ENCODE measurements at places on chromosomes 7 and 10.

DNA sequence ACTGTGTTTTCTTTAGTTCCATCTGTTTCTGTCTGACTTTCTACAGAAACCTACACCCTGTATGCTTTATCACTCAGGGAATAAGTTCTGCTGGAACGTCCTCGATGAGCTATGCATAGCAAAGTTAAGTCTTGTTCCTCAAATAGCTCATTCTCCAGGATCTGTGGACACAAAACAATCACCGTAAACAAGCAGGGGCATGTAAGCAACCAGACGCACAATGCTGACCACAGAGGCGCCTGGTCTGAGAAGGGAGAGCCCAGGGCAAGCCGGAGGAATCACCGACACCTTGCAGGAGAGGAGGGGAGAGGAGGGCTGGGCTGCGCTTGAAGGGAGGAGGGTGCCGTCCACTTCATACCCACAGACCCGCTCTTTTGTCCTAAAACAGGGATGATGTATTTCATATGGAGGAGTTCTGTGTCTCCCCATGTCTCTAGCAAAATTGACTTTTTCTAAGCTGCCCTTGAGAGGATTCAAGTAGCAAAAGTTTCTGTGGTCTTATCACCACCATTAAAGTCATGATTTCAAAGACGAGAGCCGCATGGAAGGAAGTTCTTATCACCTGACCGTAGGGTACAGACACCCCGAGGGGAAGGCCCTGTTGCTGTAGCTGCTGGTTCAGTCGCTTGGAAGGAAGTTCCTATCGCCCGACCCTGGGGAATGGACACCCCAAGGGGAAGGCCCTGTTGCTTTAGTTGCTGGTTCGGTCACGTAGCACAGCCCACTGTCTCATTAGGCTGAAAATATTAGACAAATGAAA lies 14.3 kb downstream of the CALML3 start:
- no peak for DNase-seq

- peak; percentile 91 for DNase-seq
These were observed 1.1 kb downstream of the PPIA start for GRCh38 chr7:44797329-44798258.

DNA sequence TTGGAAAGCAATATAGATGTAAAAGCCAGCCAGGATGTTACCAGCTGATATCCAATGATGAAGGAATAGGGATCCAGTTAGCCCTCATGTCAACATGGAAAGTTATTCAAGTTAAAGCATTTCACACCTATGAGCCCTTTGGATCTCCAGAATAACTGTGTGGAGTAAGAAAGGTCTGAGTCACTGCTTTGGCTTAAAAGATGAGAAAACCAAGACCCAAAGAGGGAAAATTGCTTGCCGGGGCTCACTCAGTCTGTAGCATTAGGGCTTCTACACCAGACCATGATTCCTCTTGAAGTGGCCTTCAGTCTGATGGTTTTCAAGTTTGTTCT lies 12.6 kb downstream of the LSM5 start:
- DNase-seq: no peak

- DNase-seq: peak; percentile 17
These were observed 31.7 kb upstream of the ASL start for GRCh38 chr7:66043681-66044497.

DNA sequence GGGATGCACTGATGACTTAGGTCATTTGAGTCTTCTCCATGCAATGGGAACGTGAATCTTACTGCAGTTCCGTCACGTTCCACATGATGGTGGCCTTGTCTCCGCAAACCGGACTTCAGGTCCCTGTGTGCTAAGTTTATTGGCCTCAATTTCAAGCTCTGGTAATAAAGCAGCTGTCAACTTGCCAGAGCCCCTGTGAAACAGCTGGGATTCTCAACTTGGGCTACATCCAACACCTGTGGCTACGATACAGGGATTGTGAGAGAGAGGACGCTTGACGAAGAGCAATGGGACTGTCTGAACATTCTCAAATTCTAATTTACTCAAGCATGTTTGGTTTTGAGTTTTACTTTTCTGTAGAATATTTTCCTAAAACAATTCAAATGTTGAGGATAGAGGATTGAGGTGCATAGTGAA lies 174.2 kb downstream of the PTN start:
- no peak for DNase-seq

DNA sequence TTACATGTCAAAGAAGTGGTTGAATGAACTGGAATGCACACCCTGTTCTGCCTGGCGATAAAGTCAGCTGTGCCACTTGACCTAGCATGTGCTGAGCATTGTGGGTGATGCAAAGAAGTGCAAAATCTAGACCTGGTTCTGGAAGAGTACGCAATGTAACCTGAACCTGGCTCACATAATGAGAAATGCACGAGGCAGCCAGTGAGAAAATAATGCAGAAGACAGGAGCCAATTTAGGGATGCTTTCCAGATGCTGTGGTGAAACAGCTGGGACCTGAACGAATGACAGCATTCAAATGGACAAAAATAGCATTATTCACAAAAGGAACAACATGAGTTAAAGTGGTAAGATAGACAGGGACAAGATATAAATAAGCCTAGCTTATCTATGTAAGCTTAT lies 402.6 kb downstream of the SORCS1 start:
- no peak for DNase-seq

Data from CD4-positive, alpha-beta T cell treated with Interleukin-1 beta for 1 hour (primary cell).